ENCODE measurements at places on chromosomes 7 and 10.

- DNase-seq, result no peak
Measured at GRCh38 chr7:72321081-72321480, 91.1 kb downstream of the CALN1 start.

GRCh38 chr7:124597509-124597908, 168.1 kb downstream of the GPR37 start:
- DNase-seq, result no peak

DNA sequence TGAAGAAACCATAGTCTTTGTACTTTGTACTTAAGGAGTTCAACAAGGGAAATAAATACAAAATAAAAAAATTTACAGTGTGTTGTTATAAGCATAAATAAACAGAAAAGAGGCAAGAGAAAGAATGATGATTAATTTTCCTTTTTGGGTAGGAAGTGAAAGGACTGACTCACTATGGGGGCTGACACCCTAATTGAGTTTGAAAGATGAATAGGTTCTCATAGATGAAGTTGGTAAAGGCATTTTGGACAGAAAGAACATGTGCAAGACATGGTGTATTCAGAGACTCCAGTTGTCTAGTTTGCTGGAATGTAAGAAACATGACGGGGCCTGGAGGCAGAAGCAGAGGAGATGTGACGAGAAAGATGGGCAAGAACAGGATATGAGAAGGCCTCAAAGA, 83.7 kb downstream of the VPS50 start:
- no peak for DNase-seq

- no peak for DNase-seq
Measured at GRCh38 chr10:119115926-119116325, 12.0 kb downstream of the DENND10 start.

GRCh38 chr7:24992314-24992713, 12.3 kb upstream of the OSBPL3 start:
- DNase-seq, result no peak

DNA sequence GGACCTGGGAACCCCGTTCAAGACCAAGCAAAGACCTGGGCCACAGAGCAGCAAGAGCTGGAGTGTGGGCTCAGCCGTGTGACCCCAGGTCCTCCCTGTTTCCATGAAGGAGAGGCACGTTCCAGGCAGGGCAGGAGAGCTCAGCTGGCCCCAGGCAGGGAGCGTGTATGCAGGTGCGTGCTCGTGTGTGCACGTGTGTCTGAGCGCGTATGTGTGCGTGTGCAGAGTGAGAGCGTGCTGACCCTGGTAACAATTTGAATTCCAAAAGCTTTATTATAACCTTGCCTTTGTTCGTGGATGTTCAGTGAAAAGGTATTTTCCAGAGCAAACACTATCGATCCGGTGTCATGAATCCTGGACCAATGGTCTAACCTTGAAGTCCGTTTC, 54.6 kb downstream of the FOXL3 start:
- peak; percentile 51 for DNase-seq

- DNase-seq, result no peak
Measured at GRCh38 chr7:5773661-5774086, 7.8 kb downstream of the RNF216 start.

- DNase-seq, result no peak
Measured at GRCh38 chr7:82056282-82056681, 286.4 kb upstream of the HGF start.

DNA sequence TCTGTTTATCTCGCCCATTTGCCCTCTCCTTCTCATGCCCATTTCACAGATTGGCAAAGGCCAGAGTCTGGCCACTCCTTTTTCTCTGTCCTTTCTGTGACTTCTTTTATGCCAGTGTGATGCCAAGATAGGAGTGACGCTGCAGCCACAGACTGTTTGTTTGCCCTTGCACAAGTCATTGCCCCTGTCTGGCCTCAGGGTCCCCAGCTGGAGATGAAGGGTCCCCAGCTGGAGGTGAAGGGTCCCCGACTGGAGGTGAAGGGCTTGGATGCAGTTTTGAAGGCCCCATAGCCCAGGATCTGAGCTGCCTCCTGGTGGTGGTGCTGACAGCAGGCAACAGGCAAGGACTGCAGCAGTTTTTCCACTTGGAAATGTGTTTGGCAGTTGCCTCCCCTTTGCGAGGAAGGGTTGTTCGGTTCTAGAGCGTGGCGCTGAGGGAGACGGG, 50.8 kb upstream of the SLC29A3 start:
- DNase-seq, result peak; percentile 72

- DNase-seq, result no peak
Measured at GRCh38 chr7:10913457-10913856, 60.2 kb upstream of the PHF14 start.

- no peak for DNase-seq
Measured at GRCh38 chr7:139567647-139568345, 44.3 kb downstream of the CLEC2L start.
